ENCODE measurements at places on chromosomes 7 and 10.

- peak; percentile 91 for DNase-seq
Observed at GRCh38 chr10:31062856-31063255, 31.2 kb upstream of the ZNF438 start.

- DNase-seq, result no peak
Observed at GRCh38 chr7:55552320-55553023, 19.8 kb downstream of the VOPP1 start.

GRCh38 chr10:78177491-78178185 lies 144.0 kb downstream of the RPS24 start:
- no peak for DNase-seq

GRCh38 chr10:111338805-111339204 lies 262.0 kb downstream of the ADRA2A start:
- DNase-seq, result no peak

DNA sequence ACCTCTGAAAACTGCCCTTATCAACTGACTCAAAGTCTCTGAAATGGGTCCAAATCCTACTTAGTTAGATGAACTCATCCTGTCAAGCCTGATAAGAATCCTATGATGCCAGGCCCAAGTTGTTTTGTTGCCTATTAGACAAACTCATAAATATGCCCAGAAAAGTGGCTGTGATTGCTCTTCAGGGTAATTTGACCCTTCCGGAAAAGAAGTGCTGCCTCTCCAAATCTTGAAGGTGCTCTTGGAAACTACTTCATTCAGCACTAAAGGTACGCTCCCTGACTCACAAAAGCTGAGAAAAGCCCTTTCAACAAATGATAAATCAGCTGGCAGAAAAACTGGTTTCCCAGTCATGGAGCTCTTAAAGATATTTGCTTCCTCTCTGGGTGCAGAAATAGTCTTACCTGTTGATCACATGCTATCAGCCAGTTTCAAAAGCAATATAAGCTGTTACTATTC lies 6.7 kb downstream of the IFIT5 start:
- DNase-seq, result no peak

- DNase-seq, result no peak
Observed at GRCh38 chr7:70789481-70790214, 342.3 kb upstream of the GALNT17 start.

- no peak for DNase-seq
Observed at GRCh38 chr7:95467912-95468607, 17.7 kb upstream of the ASB4 start.

DNA sequence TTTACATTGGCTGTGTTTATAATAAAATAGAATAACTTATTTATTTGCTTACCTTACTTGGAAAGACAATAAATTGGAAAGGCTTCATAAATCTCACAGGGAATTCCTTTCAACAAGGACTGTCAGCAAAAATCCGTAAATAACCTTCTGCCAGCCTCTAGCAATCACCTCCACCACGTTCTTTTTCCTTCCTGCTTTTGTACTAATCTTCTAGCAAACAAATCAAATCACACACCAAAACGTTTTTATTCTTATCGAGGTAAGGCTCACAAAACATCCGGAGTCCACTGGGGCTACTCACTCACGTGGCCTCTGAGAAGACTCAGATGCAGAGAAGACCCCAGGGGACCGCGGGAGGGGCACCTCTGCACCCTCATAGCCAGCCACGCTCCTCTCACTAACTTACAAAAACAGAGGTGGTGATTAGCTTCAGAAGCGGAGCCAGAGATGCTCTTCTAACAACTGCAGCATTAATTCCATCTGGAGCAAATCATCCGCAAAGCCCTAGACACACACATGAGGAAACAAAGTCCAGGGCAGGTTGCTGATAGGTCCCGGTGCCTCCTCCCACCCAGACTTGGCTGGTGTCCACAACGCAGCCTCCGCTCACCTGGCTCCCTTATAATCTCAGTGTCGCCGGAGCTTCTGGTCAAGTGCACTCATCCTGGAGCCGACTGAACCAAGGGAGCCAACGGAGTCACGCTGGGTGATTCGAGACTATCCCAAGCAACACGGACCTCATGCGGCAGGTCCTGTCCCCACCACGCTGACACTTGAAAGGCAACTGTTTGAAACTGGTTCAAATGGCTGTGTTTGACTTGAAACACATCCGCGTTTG lies 22.5 kb downstream of the CTBP2 start:
- DNase-seq, result no peak

GRCh38 chr10:104811166-104811565 lies 170.1 kb downstream of the SORCS3 start:
- DNase-seq, result no peak

DNA sequence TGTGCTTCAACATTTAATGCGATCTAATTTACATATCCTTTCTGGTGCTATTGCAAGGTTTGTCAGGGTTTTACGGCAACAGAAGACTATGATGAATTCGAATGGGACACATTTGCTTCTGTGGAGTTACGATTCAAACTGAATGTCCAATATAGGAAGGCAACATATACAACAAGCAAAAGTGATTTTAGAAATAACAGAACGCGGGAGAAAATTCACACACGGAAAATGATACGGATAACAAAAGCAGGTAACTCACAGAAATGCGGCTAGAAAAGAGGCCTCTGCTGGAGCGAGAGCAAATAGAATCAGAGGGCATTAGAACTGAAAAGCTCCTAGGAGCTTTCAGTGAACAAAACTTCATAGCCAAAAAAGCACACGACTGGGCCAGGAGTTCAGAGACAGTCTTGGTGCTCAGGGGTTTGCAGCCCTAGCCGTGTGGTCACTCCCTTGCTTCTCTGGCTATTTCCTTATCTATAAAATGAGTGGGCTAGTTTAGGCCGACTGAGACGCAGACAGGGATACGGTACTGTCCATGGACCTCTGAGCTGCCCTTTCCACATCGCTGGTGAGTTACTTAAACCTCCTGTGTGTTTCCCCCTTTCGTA lies 557 bp upstream of the TAX1BP1 start:
- no peak for DNase-seq

GRCh38 chr7:121803039-121803438 lies 69.9 kb upstream of the PTPRZ1 start:
- no peak for DNase-seq

DNA sequence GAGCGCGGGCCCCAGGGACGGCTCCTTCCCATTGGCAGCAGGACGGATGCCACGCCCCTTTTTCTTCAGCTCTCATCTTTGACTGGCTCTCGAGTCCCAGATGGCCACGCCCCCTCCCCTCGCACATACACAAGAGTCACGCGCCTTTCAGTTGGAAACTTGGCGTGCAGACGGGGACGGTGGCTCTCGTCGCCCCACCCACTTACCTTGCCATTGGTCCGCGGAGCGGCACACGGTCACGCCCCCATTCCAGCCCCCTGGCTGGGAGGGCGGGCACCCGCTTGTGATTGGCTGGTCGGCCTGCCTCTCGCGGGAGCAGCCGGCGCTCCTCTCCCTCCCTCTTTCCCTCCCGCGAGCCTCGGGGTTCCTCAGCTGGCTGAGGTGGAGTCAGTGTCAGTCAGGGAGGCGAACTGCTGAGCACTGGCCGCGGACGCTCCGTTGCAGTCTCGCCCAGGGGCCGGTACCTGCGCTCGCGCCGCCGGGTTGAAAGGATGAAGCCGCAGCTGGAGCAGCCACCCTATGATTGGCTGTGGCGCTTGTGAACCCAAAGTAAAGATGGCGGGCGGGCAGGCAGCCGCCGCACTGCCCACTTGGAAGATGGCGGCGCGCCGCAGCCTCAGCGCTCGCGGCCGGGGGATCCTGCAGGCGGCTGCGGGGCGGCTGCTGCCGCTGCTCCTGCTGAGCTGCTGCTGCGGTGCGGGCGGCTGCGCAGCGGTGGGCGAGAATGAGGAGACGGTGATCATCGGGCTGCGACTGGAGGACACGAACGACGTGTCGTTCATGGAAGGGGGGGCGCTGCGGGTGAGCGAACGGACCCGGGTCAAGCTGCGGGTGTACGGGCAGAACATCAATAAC lies at the start of gene CNNM2:
Gene CNNM2, plus strand, starts transcription at position 333 of the 855 bp plus-strand sequence. Its CDS starts 187 bp downstream, at position 520.
- peak; percentile 99 for DNase-seq

DNA sequence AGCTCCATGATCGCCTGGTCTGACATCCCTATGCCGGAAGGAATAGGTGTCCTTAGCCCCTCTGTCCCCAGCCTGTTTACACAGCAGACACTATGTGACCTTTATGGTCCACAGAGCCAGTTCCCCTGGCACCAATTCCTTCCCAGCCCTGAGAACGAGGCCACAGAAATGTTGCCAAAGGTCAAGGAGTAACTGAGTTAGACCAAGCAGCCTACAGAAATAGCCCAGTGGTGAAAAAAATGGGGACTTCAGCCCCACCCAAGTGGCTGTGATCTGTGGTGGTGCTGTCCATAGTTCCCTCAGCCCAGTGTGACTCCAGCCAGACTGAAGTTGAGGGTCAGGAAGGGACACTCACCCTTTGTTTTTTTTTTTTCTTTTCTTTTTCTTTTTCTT lies 2.5 kb downstream of the PGAM2 start:
- no peak for DNase-seq

DNA sequence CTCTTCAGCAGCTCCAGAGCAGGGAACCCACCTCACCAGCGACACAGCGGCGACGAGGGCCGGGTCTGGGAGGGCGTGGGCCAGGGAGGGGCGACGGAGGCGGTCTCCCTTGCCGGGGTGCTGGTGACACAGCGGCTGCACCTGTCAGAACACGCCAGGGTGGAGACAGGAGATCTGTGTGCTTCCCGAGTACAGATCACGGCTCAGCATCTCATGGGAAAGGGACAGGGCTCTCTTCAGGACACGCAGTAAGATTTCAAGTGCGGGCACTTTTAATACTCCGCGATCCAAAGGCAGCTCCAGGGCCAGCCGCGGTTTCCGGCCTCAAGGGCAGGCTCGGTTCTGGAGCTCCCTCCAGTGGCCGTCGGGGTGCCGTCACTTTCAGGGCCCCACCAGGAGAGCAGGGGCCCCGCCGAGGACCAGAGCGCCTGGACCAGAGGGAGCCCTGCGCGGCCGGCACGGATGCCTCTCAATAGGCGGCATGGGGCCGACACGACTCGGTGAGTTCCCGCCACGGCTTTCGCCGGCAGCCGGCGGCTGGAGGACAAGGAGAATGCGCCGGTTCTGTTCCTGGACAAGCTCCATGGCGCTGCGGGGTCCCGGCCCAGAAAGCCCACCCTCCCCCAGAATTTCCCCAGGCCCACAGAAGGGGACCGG lies 21.4 kb downstream of the GPR146 start:
- no peak for DNase-seq

- DNase-seq, result no peak
Observed at GRCh38 chr10:68655620-68656126, 65.4 kb upstream of the CCAR1 start.

- no peak for DNase-seq
Observed at GRCh38 chr10:132187430-132188138, 836 bp downstream of the DPYSL4 start.

DNA sequence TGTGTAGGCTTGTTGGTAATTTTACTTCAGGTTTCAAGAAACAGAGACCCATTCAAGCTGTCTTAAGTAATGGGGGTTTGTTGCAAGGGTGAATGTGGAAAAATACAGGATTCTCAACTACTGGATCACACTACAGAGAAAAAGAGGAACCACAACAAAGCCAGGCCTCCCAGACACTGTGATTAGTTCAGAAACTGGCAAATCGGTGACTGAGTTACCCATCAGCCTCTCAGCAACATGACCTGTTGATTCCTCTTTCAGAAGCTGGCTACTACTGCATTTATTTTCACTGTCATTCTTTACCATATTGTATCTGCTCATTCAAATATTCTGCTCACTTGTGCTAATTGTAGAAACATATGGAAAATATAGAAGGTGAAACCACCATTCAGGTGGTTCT lies 16.0 kb downstream of the CCDC71L start:
- DNase-seq, result no peak

DNA sequence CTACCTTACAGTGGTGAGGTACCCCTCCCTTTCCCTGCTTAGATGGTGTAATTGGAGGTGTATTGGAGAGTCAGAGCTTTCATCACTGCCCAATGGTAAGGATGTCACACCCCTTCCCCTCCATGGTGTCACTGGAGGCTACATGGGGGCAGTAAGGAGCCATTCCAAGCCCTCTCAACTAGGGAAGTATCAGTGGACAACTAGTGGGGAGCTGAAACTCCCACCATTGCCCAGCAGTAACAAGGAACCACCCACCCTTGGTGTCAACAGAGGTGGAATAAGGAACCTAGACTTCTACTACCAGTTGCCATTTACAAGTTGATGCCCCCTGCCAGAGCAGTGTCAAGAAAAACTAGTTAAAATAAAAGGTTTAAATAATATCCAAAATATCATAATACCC lies 2.8 kb upstream of the HIBADH start:
- no peak for DNase-seq

DNA sequence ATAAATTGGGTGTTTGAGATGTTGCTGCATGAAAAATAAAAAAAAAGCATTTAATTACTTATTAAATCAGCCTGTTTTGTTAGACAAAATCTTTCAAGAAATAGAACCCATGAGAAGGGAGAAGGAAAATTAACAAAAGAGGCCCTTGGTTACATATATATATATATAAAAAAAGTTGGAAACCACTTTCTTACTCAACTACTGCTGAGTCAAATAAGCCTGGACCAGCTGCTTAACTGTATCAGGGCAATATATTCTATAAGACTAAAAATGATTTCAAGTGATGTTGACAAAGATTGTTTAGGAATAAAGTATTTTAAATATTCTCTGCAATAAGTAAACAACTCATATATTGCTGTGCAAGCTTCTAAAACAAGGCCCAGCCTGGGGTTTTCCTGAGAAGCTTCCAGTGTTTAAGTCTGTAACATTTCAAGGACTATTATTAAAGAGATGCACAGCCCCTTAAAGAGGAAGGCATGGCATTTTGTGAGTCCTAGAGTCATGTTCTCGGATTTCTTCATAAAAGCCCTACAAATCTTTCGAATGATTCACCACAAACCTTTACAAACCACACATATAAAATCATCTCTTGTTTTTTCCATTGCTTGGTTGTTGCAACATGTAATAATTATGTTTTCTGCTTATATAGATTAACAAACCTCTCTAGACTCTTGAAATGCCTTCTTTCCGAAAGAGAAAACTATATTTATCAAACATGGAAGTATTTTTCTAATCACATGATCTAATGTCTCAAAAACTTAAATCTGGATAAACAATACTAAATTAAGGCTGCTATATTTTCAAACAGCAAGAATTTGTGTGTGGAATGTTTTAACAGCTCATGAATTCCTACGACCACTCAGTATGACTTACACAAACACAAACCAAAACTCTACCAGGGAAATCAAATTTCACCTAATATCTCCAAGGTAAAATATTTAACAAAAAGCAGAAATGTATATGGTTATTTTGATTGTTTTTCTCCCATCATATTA lies 14.3 kb downstream of the JAZF1 start:
- DNase-seq, result no peak

Data from muscle of back (tissue), 13 donors.